ENCODE measurements at places on chromosomes 16 and 17. TPM values are rescaled to one million over a fixed set of nuclear protein-coding genes. Genes with fewer than 3 reads are reported as not detected.

The RRN3 gene
- 23.8 TPM for total RNA-seq

The MYH1 gene
- total RNA-seq = not detected

The C17orf67 gene
- total RNA-seq = 0.68 TPM

The GLP2R gene
- total RNA-seq = not detected

The NRN1L gene
- not detected for total RNA-seq

The NDRG4 gene
- total RNA-seq = 25.6 TPM

The PPY gene
- total RNA-seq = not detected

The CAVIN1 gene
- total RNA-seq = 602 TPM

The WDR90 gene
- 7.2 TPM for total RNA-seq

The SPDYE4 gene
- not detected for total RNA-seq

The COQ7 gene
- 19.4 TPM for total RNA-seq

The C17orf107 gene
- 7.4 TPM for total RNA-seq

The KRT33A gene
- total RNA-seq = not detected

The SHISA9 gene
- under 0.01 TPM for total RNA-seq

The RGS9 gene
- total RNA-seq = 1.1 TPM

All from smooth muscle cell of the coronary artery (primary cell).